ENCODE measurements at places on chromosomes 1 and 21.

DNA sequence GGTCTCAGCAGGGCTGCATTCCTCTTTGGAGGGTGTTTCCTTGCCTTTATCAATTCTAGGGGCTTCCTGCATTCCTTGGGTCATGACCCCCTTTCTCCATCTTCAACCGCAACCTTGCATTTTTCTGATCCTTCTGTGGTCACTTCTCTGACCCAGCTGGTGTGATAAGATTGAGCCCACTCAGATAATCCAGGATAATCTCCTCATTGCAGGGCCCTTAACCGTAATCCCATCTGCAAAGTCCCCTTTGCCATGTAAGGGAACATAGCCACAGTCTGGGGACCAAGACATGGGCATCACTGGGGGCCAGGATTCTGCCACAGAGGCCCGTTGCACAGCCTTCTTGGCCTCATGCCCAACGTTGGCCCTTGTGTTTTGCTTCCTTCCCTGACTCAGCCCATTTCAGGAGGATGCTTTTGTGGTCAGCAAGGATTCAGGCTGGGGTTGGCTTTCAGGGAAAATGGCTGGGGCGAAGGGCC is 35.0 kb upstream of the IL19 start:
- no peak for DNase-seq

GRCh38 chr1:157291083-157291482 is 152.9 kb upstream of the ETV3 start:
- DNase-seq = no peak

DNA sequence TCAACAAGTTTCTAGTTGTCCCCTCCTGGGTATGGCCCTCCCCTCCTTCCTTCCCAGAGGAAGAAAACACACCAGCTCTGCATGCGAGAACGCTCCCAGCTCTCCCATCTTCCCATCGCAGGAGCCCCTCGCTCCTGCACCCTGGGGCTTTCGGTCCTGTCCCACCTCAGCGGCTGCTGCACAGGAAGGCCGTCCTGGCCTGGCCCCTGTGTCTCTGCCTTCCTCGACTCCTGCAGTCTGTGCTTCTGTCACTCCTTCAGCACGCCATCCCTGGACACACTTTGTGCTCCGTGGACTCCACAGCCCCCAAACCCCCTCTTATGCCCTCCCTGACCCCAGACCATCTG is 23.2 kb downstream of the KRTAP10-1 start:
- DNase-seq = no peak

DNA sequence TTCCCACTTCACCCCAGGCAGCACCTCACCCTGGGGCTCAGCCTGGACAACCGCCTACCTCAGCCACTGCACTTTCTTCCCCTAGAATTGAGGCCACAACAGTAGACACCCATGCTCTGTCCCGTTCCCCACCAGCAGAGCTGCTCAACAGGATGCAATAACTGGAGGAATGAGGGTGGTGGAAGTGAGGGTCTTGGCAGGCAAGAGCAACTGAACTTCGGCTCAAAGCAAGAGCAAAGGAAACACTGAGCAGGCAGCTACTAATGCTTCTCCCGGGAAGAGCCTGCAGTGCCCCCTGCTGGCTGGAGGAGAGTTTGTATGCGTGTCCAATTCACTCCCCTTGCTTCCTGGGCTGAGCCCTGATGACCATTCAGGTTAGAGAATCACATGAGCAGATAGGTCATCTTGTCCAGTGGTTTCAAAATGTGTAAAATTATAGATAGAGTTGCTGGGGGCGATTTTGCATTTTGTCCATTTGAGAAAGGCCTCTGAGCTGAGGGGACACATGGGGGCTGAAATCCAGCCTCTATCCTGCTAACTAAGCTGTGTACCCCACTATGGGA is 13.9 kb downstream of the NT5C1A start:
- DNase-seq = no peak

DNA sequence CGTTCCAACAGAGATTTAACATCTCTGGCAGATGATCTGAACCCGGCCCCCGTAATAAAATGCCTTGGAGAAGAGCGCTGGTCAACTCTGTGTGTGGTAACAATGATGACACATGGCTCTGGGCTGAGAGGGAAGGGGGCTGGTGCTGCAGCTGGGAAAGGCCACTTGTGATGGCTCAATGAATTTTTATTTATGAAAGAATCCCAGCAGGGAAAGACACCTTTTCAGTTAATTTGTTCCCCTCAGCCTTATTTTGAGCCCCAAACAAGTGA is 59.4 kb downstream of the SYT6 start:
- DNase-seq = no peak

DNA sequence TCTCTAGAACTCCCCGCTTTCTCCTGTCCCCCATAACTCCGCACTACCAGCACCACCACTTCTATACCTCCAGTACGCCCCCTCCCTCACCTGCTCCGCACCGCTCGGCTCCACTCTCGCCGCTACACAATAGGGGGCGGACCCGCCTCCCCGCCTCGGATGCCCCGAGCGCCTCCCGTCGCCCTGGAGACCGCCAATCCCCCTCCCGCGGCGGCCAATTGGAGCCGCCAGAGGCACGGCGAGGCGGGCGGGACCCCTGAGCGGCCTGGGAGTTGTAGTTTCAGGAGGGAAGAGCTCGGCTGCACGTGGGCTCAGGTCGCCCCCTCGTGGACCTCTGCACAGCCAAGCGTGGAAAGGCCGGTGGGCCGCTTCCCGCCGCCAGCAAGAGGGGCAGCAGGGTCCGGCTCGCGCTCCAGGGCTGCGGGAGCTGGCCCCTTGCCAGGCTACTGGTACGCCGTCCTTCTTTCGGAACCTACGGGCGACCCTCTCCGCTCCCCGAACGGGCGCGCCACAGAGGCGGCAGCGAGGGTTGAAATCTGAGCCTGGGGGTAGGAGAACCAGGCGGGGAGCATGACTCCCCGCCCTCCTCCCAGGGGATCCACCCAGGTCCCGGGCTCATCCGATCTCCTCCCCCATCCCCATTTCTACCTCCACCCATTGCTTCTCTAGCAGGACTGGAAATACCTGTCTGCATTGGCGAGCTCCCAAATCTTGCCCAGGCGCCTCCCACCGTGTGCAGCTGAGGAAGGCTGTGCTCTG is at the start of gene IGSF9:
Gene IGSF9 (minus strand): TSS at position 131 of the 759 bp plus-strand sequence. CDS start 2,159 bp downstream, outside the sequence.
- no peak for DNase-seq

DNA sequence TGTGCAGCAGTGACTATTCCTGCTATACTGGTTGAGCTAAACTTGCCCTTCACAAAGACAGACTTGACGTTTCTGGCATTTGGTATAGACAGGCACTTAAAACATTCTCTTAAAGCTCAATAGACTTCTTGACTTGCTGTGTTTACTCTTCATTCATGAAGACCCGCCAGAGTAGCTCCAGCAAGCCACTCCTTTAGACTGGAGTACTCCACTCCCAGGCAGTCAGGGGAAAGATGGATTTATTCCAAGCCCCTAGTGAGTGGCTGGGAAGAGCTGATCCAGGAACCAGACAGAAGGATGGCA is 70.7 kb downstream of the EVA1C start:
- no peak for DNase-seq

GRCh38 chr1:80582980-80583379 is 1217.8 kb upstream of the ADGRL2 start:
- no peak for DNase-seq

DNA sequence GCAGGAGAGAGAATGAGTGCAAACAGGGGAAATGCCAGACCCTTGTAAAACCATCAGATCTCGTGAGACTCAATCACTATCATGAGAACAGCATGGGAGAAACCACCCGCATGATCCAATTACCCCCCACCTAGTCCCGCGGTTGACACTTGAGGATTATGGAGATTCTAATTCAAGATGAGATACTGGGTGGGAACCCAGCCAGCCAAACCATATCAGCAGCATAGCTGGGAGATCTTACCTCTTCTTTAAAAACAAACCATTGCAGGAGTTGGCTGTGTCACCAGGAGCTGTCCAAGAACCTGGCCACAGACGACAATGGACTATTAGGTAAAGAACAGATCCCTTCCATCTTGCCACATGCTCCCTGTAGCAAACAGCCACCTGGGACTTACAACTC is 422.7 kb downstream of the MATN1 start:
- DNase-seq = no peak

DNA sequence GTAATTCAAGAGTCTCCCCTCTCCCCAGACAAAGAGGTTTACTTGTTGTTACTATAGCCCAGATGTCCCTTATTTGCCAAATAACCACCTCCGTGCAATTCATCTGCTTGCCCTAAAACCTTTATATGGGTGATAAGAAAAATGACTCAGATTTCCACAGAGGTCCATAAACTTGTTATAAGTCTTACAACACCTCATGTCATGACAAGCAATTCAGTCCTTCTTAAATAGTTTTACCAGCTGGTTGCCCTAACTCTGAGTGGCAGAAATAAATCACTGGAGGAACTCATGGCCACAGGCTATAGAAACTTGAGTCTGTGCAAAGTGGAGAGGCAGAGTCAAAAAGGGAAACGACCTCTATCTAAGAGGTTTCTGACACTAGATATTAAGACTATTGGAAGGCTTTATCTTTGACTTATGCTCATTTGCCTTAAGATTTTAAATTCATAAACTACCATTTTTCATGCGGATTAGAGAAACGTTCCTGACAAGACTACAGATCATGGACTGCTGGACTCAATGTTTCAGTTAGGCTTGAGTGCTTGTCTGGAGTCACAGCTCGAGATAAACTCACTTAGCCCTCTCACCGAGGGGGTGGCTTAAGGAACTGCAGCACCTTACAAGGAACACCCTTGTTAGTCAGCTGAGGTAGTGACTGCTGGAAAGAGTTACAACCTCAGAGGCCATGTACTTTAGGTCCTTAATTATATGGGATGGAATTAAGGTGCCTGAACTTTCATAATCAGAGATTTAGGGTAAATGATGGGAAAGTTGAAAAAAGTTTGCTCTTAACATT is 662.5 kb upstream of the USP24 start:
- DNase-seq = no peak

GRCh38 chr1:23081376-23081775 is 62.1 kb downstream of the KDM1A start:
- no peak for DNase-seq

- DNase-seq = no peak
These were observed 15.3 kb downstream of the MAN1C1 start for GRCh38 chr1:25631750-25632485.

GRCh38 chr21:40681164-40681859 is 165.6 kb downstream of the DSCAM start:
- no peak for DNase-seq

DNA sequence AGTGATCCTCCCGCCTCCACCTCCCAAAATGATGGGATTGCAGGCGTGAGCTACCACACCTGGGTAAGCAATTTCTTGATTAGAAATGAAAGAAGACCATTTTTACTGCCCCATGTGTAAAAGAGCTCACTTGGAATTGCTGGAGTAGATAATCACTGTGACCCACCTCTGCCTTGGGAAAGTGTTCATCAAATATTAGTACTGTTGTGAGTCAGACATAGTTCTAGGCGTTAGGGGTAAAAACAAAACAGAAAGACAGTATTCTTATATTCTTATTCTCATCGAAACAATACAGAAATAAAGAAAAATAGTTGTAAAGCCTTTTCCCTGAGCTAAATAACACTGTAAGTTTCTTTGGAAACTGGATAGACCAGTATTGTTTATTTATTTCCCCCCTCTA is 36.2 kb downstream of the CELF3 start:
- no peak for DNase-seq

- no peak for DNase-seq
These were observed 31.4 kb downstream of the GNG12 start for GRCh38 chr1:67801903-67802302.

DNA sequence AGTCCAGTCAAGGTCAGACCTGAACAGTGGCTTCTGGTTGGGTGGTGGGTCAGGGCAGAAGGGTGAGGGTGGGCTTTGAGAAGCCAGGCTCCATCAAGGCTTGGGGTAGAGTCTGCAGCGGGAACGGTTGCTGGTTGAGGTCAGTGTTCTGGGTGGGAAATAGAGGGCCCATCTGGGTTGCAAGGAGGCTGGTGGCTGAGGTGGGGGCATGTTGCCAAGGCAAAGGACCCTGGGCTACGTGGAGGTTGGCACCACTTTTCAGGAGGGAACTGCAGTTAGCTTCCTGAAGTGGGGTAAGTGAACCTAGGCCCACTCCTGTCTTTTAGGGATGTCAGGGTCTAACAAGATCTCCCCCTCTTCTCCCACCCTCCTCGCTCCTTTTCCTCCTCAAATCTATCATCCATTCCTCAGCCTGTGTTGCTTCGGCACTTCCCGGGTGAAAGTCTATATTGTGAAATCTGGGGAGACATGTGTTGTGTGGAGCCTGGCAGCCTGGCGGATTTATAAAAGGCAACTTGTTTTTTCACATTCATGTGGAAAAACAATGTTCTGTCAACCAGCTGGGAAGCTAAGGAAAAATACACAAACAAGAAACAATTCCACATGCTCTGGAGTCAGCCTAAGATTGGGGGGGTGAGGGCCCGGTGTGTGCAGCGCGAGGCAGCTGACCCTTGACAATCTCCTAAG is 1.5 kb downstream of the IL22RA1 start:
- DNase-seq = no peak

GRCh38 chr21:37547615-37548200 is 181.1 kb downstream of the DYRK1A start:
- no peak for DNase-seq

DNA sequence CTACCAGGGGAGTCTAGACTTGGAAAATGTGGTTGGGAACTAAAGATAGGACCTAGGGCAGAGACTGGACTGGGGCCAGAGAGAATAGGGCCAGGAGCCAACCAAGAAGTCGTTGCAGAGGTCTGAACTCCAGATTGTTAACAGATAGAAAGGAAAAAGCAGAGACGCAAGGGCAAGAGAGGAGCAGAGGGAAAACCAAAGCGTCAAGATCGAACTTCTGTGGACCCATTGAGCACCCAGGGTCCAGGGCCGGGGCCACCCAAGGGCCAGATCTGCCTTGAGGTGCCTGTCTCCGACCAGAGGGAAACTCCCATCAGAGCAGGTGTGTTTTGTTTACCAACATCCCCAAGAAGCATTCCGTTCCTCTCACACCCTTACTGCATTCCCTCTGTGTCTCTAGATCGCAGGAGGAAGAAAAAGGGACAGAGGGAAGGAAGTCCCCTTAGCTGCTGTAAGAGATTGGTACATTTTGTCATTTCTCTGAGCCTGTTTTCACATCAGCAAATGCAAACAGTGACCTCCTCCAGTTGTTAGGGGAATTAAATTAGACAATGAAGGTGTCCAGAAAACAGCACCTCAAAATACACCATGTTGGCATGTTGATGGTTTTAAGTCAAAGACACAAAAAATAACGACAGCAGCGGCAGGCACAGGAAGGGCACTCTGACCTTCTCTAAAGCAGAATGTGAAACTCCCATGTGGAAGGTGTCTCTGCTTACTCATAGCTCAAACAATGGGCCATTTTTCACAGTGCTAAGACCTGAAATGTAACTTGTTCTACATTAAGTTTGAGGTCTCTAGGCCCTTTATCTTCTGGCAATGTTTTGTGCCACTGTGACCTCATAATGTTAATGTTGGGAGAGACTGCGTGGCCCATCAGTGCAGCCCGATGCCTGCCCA is 105.8 kb upstream of the RAB4A start:
- DNase-seq = no peak

DNA sequence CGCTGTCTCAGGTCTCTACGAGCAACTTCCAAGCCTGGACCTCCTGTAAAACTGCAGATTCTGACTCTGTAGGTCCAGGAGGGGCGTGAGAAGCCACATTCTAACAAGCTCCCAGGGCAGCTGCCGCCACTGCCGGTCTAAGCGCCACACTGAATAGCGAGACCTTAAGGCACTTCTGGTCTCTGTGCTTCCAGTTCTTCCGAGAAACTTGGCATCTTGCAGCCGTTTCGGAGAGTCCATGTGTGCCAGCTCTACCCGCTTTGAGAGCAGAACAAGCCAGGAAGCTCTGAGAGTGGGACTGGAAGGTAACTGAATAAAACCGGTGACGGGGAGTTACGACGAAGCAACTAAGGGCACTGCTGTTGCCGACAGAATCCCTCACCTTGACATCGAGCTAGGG is 12.5 kb downstream of the AGT start:
- DNase-seq = no peak

GRCh38 chr1:34470401-34470800 is 284.4 kb upstream of the GJB5 start:
- DNase-seq = no peak

Measured in brain pericyte (primary cell).